Osteoblast (primary cell): ENCODE measurements at places on chromosomes 4 and X. TPM values are rescaled to one million over a fixed set of nuclear protein-coding genes. Genes with fewer than 3 reads are reported as not detected.

The NXF2B gene
- total RNA-seq: not detected in 2 replicates

The UGT2B17 gene
- not detected in 2 replicates for total RNA-seq

The ADH1B gene
- total RNA-seq: 0.59 and 0.72 TPM in 2 replicates

The SCOC gene
- total RNA-seq: 52.5 and 57.9 TPM in 2 replicates

The RNF150 gene
- 13.4 and 13.8 TPM in 2 replicates for total RNA-seq

The NRK gene
- total RNA-seq: under 0.01 TPM in 1 of 2 replicates, not detected in the other

The HS3ST1 gene
- total RNA-seq: under 0.01 TPM in 2 replicates

The ANOS1 gene
- 1.1 and 1.5 TPM in 2 replicates for total RNA-seq
